ENCODE measurements at places on chromosomes 11 and 22.

DNA sequence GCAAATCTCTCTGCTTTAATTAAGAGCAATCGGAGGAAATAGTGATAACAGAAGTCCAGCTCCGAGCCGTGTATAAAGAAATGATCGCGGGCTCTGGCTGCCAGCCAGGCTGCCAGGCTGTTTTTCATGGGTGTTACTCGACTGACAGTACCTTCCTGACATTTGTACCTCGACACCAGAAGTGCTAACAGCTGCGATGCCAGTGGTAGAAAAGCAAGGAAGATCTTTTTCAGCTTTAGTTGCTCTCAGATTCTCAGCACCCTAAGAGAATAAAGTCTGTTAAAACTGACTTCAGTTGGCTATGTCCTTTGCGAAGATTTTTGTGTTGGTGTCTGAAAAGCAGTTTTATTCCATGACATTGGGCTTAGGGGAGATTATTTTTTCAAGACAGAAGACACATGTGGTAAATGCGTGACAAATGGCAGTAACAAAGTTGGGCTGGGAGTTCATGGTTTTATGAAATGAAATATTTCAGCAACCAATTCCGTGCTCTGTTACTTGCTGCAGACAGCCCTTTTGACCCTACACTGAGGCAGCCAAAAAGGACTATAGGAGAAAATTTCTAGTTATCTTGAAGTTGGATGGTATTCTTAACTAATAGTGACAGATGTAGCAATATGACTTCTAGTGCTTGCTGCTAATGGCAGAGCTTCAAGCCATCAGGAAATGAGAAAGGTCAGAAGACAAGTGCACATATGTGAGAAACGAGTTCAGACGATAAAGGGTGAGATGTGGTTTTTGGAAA, 296.2 kb downstream of the CNTN5 start:
- no peak for DNase-seq

GRCh38 chr11:35947437-35947836, 3.6 kb downstream of the LDLRAD3 start:
- DNase-seq, result no peak

DNA sequence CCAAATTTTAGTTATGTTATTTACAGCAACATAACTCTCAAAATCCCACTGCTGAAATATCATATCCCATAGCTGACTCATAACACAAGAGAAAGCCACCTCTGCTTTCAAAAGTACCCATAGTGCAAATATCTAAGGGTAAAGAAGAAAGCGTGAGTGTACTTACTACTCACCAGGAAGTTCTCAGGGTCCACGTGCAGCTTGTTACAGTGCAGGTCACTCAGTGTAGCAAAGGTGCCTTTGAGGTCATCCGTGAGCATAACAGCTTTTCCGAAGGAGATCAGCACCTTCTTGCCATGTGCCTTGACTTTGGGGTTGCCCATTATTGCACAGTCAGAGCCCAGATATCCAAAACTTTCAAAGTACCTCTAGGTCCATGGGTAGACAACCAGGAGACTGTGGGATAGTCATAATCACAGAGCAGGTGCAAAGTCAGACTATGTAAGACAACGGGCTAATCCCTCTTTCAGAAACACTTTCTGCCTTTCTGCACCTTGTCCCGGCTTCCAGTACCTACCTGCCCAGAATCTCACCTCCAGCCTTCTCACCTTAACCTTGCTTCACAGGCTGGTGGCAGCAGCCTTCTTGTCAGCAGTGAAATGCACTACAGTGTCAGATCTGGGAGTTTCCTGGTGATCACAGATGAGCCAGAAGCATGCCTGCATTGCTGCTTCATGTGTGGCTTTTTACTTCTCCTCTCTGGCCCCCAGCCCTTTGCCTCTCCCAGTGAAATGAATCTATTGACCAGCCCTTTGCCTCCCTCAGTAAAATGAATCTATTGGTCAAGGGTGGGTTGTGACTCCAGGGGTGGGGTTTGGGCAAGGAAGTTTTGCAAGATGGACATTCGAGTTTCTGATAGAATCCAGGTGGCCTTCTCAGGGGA, 6.5 kb downstream of the HBG1 start:
- no peak for DNase-seq

DNA sequence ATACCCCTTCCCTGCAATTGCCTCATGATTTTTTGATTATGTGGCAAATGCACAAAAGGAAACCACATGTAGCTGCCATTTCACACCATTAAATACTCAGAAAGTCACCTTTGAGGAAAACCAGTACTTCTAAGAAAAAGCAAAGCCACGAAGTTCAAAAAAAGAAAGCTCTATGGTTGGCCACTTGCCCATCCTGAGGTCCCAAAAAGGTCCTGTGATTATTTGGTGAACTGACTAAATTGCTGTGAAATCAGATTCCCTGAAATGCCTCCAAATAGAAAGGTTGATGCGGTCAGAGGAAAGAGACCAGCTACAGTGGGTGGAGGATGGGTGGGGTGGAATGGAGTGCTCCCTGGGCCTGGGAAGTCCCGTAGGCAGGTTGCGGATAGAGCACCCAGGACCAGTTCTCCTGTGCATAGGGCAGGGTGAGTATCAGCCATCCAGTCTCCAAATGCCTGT, 26.9 kb downstream of the MRPL16 start:
- DNase-seq, result no peak

- DNase-seq, result no peak
Measured at GRCh38 chr11:9982796-9983579, 311.0 kb downstream of the SBF2 start.

DNA sequence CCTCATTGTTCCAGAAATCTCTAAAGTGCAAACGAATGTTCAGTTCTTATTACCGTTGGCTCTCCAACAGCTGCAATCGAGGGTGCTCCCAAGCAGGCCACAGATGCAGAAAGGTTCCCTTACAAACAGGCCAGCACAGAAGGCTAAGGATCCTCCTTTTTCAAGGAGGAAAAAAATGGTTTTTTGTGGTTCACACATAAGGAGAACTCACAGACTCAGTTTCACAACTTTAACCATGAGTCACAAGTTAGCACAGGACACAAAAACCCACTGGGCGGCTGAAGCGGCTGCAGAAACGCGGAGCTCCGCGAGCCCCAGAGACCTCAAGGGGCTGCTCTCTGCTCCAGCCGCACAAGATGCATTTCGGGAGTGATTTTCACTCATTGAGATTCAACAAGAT, 98.2 kb upstream of the PRR5 start:
- no peak for DNase-seq

DNA sequence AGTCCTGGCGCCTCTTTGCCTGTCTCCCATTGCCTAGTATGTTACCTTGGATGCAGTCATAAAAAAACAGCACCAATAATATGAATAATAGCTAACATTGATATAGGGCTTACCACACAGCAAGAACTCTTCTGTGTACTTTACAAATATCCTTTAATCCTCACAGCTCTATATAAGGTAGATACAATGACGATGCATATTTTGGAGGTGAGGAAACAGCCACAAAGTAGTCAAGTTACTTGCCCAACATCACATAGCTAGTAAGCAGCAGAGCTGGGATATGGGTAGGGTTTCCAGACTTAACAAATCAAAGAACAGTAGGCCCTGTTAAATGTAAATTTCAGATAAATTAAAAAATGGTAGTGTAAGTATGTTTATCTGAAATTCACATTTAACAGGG, 128.8 kb downstream of the ST3GAL4 start:
- DNase-seq, result no peak

DNA sequence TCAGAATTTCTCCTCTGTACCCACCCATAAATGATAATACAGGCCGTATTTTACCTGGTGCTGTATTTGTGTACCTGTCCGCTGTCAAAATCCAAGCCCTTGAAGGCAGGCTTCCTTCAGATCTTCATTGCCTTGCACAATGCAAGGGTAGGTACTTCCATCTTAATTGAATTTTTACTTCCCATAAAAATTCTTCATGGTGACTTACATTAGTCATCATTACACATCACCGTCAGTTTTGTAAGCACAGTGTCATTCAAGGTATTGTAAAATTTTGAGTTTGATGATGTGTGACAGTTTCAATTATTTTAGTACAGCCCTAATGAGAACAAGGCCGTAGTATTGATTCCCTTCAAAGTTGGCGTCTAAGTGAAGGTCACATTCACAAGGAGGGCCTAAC, 770 bp upstream of the TSG101 start:
- no peak for DNase-seq

DNA sequence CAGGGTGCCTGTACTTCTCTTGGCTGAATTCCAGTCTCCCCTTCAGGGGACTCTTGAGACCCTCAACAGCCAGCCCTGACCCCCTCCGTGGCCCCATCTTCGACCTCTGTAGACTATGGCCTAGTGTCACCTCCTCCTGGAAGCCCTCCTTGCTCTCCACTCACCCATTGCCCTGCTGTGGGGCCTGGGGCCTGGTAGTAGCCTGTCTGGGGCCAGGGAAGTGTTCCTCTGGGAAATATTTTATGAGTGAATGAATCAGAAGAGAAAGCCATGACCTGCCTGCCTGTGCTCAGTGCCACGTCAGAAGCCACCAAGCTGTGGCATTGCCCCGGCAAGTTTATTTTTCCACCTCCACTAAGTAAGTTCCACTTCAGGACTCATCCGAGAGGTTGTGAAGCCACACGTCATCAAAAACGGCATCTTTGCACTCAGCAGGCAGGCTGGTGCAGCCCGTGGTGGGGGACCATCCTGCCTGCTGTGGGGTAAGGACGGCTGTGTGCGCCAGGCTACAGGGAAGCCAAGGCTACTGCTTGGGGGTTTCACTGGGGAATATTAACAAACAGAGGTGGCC, 59.6 kb upstream of the PPARA start:
- DNase-seq, result no peak

DNA sequence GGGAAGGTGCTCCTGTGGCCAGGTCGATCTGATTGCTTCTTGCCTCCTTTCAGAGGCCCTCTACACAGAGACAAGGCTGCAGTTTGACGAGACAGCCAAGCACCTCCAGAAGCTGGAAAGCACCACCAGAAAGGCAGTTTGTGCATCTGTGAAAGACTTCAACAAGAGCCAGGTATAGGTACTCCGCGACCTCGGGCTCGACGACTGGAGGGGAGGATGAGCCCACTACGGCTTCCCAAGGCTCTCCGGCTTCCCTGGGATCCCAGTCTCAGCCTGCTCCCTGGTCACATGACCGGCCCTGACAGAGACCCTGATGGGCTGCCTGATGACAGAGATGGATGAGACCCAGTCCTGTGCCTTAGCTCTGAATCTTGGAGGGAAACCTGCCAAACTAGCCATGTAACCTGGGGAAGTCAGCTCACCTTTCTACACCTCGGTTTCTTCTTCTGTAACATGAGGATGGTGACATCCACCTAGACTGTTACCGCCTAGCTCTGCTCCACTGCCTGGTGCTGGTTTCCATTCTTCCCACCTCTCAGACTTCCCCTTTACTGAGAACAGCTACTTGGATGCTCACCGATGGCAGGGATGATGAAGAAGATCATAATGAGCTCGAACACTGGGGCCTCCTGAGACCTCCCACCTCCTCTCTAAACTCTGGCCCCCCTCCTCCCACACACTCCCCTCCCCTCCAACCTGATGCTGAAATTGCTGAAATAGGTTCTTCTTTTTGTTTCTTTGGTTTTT, 8.9 kb downstream of the RIBC2 start:
- no peak for DNase-seq

GRCh38 chr11:3161309-3161708, 3.8 kb downstream of the OSBPL5 start:
- no peak for DNase-seq

- no peak for DNase-seq
Measured at GRCh38 chr22:30275625-30276024, 9.0 kb upstream of the OSM start.

DNA sequence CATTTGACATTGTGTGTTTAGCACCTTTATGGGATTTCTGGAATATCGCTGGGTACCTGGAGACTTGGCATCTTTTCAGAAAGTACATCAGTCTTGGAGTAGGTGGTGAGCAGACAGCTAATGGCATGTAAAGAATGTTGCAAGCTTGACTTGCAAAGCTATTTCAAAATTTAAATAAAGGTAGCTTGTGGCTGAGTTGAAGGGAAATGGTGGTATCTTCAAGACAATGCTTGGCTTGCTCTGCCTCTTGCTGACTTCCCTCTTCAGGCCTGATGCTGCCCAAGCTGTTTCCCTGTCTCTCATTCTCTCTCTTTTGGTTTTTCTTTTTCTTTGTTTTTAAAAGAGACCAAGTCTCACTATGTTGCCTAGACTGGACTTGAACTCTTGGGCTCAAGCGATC, 13.2 kb downstream of the ZNRF3 start:
- no peak for DNase-seq

GRCh38 chr22:39216143-39216490, 28.7 kb downstream of the PDGFB start:
- DNase-seq, result no peak

- no peak for DNase-seq
Measured at GRCh38 chr11:60469723-60470122, 14.1 kb downstream of the MS4A1 start.

DNA sequence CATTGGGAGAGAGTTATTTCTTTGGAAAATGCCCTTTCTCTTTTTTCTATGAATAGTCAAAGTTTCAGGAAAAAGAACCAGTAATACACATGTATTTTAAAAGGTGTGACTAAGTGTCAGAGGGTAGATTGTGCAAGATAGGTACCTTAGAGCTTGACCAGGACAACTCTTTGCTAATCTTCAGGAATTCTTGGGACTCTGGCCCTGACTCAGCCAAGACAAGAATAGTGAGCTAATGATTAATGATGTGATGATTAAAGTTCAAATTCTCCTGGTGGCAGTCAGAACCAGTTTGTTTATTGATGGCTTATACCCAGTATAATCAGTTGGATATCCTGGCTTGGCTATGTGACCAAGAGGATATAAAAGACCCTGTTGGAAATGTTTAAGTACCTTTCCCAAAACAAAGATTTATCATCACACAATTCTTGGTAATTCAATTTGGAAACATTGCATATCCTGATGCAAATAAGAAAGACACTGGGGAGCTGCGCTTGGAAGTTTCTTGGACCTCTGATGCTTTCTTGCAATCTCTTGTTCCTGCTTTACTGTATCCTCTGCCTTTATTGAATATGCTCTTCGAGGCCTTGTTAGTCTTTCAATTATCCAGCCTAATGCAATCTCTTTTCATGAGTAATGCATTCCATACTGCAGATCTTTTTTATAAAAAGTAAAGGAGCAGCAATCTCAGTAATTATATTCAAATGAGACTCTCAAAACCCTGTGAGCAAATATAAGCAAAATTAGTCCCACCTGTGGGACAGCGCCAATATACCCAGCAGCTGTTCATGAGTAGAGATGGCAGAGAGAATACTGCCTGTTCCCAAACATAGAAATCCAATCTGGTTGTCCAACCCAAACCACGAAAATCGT, 48.0 kb upstream of the CEP126 start:
- DNase-seq, result no peak

DNA sequence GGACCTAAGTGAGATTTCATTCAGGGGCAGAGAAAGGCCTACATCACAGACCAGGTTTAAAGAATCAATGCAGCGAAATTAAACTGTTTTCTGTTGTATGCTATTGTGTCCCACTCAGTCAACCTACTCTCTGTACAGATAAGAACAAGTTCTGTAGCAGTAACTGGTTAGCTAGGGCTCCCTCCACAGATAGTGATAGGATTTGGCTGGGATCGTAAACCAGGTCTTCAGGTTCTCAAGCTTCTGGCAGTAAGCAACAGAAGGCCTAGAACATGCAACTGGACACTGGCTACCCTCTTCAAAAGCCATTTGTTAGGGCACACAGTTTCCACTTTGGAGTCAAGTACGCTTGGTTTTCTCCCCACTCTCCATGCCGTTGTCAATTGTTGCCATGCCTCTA, 69.2 kb downstream of the GDPD4 start:
- DNase-seq, result no peak

Measured in nephron progenitor cell (in vitro differentiated cells).